ENCODE measurements at places on chromosomes 1 and 21.

DNA sequence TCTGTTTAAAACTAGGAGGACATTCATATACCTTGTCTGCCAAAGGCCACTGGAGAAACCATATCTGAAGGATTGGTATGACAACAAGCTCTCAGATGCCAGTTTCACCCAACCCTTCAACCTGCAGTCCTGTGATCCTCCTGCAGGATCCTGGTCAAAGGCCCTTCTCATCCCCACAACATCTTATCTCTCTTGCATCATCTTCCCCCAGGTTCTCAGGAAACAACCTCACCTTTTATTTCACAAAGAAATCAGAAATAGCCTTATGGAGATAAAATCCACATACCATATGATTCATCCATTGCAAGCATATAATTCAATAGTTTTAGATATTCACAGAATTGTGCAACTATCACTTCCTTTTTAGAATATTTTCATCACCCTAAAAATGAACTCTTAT is 104.0 kb upstream of the DSCAM start:
- no peak for DNase-seq

DNA sequence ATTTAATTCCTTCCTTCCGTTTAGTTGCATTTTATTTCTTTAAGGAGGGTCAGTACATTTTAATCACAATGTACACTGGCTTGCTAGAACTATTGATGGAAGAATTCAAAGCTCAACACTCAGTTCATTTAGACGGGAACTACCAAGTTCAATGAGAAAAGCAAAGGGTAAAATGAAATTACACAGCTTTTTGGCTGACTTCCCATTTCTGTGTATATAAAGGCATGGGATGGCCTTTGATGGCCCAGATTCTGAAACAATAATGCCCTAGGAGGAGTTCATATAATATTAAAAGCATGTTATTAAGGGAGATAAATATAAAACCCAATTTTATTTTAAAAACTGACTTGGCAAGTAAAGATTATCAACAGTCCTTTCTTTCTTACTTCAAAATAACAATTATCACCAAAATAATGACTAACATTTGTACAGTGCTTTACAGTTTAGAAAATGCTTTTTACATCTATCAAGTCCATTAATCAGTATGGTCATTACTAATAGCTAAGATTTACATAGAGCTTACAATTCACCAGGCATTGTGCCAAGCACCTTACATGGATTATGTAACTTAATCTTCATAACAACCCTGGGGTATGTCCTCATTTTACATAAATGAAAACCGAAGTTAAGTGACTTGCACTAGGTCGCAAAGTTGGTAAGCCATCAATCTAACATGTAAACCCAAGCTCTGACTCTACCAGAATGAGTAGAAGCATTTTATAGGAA is 402.4 kb downstream of the OMA1 start:
- DNase-seq, result no peak

GRCh38 chr1:109933856-109934711 is 23.4 kb downstream of the CSF1 start:
- DNase-seq, result no peak

DNA sequence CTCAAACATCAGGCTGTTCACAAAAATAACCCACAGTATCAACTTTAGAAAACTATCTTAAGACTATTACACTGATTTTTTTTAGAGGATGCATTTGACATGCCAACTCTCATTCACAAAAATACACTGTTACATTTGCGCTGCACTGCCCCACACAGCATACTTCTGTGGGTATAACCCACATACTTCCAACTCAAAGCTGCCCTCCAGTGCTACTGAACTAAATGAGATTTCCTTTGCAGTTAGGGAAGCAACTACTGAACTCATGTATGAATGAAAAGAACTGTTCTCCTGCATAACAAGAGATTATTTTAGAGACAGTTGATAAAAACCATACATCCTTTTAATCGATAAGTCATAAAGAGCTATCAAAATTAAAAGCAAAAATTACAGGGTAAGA is 25.8 kb upstream of the GADD45A start:
- no peak for DNase-seq

DNA sequence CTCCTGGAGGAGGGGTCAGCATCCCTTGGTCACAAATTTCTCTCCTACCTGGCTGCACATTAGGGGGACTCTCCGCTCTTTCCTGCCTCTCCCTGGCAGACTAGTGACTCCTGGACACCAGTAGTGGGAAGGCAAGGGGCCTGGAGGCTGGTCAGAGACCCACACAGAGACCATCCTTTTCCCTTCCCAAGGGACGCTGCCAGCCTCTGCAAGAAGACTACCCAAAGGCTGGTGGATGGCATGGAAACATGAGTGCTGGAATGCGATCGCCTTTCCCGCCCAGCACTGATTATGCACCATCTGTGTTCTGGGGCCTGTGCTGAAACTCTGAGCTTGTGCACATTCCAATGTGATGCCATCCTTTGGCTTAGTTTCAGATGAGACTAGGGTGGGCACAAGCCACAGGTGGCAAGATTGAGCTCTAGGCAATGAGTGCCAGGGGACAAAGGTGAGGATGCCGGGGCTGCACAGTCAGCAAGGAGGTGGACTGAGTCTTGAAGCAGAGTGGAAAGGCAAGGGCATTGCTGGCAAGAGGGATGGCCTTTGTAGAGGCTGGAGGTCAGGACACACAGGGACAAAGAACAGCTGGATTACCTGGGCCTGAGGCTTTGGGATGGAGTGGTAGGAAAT is 12.6 kb upstream of the EPS8L3 start:
- DNase-seq, result no peak

DNA sequence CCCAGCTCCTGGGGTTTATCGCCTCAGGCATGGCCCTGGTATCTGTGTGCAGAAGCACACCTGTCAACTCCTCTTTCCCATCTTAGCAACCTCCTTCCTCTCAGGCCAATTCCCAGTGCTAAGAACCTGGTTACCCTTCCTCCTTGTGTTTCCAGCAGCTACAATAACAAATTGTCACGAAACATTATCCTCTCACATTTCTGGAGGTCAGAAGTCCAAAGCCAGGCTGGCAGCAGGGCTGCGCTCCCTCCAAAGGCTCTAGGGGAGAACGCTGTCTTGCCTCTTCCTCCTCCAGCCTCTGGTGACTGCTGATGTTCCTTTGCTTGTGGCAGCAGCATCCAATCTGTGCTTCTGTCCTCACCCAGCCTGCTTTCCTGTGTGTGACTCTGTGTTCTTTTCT is 10.7 kb upstream of the MRPS14 start:
- no peak for DNase-seq

DNA sequence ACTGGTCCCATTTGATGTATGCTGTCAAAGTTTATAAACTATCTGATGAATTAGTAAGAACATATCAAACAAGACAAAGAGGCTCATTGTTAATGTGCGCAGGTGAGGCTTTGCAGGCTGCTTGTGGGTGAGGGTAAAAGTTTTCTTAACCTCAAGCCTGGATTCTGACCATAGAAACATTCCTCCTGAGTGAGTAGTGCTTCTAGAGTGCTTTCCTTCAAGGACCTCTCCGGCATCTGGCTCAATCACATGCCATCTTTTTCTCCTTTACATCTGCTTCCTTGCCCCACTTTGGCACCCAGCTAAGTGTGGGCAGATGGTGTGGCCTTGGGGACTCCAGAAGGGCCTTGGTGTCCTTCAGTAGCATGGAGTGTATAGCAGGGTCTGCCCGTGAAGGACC is 104.0 kb downstream of the ROR1 start:
- DNase-seq, result no peak

GRCh38 chr1:220759147-220759546 is 11.0 kb downstream of the MTARC2 start:
- no peak for DNase-seq

- no peak for DNase-seq
These were observed 45.3 kb downstream of the GPATCH2 start for GRCh38 chr1:217585577-217585976.

DNA sequence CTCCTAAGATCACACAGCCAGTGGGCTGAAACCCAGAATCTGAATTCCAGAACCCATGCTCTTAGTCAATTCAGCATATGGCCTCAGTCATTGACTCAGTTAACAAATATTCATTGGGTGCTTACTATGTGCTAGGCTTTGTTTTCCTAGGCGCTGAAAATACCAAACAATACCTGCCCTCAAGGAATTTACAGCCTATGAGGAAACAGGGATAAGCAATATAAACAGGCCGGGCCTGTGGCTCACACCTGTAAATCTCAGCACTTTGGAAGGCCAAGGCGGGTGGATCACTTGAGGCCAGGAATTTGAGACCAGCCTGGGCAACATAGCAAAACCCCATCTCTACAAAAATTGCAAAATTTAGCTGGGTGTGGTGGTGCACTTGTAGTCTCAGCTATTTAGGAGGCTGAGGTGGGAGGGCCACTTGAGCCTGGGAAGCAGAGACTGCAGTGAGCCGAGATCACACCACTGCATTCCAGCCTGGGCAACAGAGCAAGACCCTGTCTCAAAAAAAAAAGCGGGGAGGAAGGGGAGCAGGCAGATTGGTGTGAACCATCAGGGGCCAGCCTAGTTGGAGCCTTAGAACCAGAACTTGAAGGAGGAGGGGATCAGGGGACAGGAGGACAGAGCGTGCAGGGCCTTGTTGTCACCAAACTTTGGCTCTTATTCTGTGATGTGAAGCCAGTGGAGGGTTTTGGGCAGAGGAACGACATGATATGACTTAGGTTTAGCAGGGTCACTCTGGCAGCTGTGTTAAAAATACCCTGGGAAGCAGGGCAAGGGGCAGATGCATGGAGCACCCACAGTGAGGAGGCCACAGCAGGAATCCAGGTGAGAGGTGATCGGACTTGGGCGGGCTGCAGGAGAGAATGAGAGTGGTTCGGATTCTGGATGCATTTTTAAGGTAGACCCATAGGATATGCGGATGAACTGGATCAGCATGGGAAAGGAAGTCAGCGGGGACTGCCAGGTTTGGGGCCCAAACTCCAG is 5.8 kb downstream of the TINAGL1 start:
- no peak for DNase-seq

DNA sequence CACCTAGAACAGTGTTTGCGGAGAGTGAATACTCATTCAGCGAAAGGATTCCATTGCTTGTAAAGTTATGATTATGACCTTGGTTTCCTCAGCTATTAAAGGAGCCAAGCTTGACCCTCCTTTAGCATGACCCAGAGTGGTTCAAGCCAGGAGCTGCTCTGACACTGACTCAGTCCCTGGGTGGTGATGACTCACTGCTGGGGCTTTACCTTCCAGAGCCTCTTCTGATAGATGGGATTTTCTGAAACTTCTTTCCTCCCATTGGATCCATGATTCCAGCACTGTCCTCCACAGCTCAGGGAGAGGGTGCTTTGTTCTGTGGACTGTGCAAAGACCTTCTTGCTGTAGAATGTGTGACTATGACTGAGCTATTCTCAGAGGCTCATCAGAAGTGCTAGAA is 77.4 kb downstream of the S1PR1 start:
- DNase-seq, result no peak

DNA sequence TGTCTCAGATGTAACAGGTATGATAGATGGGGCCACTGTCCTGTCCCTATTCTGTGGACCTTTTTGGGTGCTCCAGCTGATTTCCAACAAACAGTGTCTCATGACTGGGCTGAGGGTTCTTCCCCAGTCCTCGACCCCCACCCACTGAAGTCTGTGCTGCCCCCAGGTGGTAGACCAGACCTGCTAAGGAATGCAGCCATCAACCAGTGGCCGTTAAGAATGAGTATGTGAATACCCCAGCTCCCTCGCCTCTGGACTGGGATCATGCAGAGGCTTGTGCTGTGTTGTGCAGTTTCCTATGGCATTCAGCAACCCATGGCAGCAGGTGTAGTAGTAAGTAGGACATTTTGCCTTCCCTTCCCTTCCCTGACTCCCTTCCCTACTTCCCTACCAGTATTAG is 183.1 kb upstream of the KAZN start:
- no peak for DNase-seq

DNA sequence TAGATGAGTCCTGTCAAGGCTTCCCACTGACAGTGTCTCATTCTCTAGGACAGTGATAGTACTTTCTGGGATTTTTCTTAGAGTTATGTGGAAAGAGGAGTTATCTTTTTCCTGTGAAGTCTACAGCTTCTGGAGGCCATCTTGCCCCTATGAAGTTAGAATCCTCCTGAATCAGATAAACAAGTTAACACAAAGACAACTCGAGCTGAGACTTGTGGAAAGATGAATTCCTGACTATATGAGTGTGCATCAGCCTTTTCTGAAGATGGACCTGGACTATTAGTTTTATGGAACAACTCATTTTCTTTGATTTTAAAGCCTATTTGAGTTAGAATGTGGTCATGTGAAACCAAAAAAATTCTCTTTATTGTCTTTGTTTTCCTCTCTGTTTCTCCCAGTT is 290.9 kb downstream of the LRRIQ3 start:
- DNase-seq, result no peak

GRCh38 chr1:192763756-192764155 is 45.1 kb upstream of the RGS2 start:
- DNase-seq, result no peak

GRCh38 chr21:14119038-14119437 is 91.7 kb downstream of the LIPI start:
- DNase-seq, result no peak

DNA sequence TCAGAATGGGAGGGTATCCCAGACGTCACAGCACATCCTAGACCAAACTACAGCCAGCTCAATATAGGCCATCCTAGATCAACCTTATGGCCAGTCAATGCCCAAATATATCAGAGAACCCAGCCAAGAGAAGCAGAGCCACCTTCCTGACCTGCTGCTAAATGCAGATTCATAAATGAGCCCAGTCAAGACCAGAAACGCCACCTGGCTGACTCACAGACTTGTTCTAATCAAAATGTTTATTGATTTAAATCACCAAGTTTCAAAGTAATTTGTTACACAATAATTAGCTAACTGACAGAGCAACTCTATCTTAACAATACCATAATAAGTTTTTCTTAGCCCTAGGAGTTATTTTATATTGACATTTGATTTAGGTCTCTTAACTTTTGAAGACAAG is 28.6 kb downstream of the ZNF644 start:
- DNase-seq, result no peak

DNA sequence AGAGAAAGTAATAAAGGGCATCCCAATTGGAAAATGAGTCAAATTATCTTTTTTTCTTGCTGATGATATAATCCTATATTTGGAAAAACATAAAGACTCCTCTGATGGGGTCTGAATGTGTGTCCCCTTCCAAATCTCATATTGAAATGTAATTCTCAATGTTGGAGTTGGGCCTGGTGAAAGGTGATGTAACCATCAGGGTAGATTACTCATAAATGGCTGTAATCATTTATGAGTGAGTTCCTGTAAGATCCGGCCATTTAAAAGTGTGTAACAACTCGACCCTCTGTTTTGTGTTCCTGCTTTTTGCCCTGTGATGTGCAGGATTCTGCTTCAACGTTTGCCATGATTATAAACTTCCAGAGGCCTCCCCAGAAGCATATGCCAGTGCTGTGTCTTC is 44.3 kb upstream of the MAP1LC3C start:
- DNase-seq, result no peak

DNA sequence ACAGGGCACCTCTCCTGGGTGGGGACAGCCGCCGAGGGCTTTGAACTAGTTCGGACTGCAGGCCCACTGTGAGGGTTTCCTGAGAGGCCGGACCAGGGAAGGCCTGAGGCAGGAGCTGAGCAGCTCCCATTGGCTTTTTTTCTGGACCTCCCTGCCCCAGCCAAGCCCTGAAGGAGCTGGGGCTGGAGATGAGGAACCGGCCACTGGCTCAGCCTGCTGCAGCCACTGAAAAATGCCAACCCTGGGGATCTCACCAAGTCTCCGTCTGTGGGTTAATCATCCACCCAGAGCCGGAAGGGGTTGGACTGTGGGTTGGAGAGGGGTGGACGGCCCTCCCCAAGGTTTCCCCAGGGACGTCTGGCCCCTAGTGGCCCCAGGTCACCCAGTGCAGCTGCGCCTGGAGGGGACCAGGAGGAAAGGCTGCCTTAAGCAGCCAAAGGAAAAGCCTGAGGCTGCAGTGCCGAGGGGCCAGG is 2.5 kb downstream of the VWA1 start:
- no peak for DNase-seq

- DNase-seq, result no peak
These were observed 7.5 kb downstream of the MEGF6 start for GRCh38 chr1:3603571-3604467.
